H9 (cell line): ENCODE measurements at places on chromosomes 1 and 21. TPM values are rescaled to one million over a fixed set of nuclear protein-coding genes. Genes with fewer than 3 reads are reported as not detected.

DNA sequence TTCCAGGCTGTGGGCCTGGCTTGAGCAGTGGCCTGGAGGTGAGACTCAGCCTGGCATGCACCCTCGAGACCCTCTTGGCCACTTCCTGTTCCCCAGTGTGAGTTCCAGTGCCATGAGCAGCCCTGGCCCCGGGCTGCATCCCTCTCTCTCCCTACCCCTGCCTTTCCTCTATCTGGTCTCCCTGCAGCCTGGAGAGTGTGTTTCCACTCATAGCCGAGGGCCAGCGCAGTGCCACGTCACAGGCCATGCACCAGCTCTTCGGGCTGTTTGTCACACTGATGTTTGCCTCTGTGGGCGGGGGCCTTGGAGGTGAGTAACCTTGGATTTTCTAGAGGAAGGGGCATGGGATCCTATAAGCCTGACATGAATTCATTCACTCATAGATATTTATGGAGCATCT lies 13.6 kb downstream of the RHBG start:
- no peak for DNase-seq

GRCh38 chr1:54302951-54303843 lies 103.0 kb downstream of the SSBP3 start:
- no peak for DNase-seq

DNA sequence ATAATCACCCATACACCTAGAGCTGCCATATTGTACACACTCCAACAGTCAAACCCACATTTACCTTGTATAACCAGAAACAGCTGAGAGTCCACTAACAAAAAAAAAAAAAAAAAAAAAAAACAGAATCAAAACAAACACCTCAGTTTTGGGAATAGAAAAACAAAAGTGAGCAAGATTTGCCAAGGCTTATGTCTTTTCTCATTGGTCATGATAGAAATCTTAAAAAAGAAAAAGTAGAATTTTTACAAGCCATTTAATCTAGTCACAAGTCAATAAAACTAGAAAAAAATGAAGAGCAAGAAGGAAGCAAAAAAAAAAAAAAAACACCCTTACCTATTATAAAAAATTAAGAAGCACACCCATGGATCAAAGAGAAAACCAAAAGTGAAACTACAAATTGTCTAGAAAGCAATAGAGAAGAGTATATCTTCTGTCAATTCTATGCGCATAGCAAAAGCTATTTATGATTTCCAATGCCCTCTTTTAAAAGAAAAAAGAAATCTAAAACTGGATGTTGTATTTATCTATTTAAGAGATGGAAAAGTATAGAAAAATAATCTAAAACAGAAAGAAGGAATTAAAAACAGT lies 113.2 kb upstream of the GALNT2 start:
- no peak for DNase-seq

- DNase-seq: no peak
These were observed 155.1 kb downstream of the HHAT start for GRCh38 chr1:210483821-210484220.

- DNase-seq: no peak
These were observed at the start of gene PRKACB for GRCh38 chr1:84143796-84144565. Gene PRKACB, plus strand, starts transcription at chr1:84144271. Its CDS starts 91 bp downstream, at chr1:84144362.

GRCh38 chr1:246128494-246129069 lies 378.5 kb downstream of the SMYD3 start:
- DNase-seq: no peak

GRCh38 chr1:151888972-151889570 lies 20.2 kb downstream of the THEM4 start:
- DNase-seq: no peak

Gene CR1L
- 0.37 TPM in 1 of 2 replicates, not detected in the other for total RNA-seq

Gene SPRR5
- not detected in 2 replicates for total RNA-seq

Gene PAPPA2
- total RNA-seq: 0.75 and 0.81 TPM in 2 replicates

Gene CELA2B
- not detected in 2 replicates for total RNA-seq

Gene IGSF21
- total RNA-seq: 5.2 and 6.2 TPM in 2 replicates

Gene LDLRAD2
- 0.88 and 1.0 TPM in 2 replicates for total RNA-seq

Gene FCRLA
- not detected in 2 replicates for total RNA-seq

Gene FAM229A
- 5.6 and 8.3 TPM in 2 replicates for total RNA-seq

Gene REN
- not detected in 2 replicates for total RNA-seq

Gene ETV3
- total RNA-seq: 36.3 and 36.4 TPM in 2 replicates
